Type B pancreatic cell (in vitro differentiated cells): ENCODE measurements at places on chromosomes 5 and 9.

- H3K36me3 ChIP-seq, result peaks cover 4% of the 10 kb centered on the region
- H3K4me1 ChIP-seq, result peaks cover 12% of the 10 kb centered on the region
- no peak overlapping the region for H3K4me3 ChIP-seq
- H3K27ac ChIP-seq, result no peak overlapping the region
Measured at GRCh38 chr5:104353371-104353770, 790.8 kb upstream of the NUDT12 start.

- H3K27ac ChIP-seq, result no peak overlapping the region
- no peak overlapping the region for H3K4me3 ChIP-seq
- DNase-seq, result no peak
- no peaks in the 10 kb centered on the region for H3K4me1 ChIP-seq
- H3K36me3 ChIP-seq, result no peaks in the 10 kb centered on the region
Measured at GRCh38 chr9:124345751-124346281, 69.4 kb downstream of the PSMB7 start.

- no peak overlapping the region for H3K4me3 ChIP-seq
- no peak overlapping the region for H3K27ac ChIP-seq
- peaks cover 4% of the 10 kb centered on the region for H3K4me1 ChIP-seq
Measured at GRCh38 chr5:157469687-157470086, 9.7 kb downstream of the NIPAL4 start.

DNA sequence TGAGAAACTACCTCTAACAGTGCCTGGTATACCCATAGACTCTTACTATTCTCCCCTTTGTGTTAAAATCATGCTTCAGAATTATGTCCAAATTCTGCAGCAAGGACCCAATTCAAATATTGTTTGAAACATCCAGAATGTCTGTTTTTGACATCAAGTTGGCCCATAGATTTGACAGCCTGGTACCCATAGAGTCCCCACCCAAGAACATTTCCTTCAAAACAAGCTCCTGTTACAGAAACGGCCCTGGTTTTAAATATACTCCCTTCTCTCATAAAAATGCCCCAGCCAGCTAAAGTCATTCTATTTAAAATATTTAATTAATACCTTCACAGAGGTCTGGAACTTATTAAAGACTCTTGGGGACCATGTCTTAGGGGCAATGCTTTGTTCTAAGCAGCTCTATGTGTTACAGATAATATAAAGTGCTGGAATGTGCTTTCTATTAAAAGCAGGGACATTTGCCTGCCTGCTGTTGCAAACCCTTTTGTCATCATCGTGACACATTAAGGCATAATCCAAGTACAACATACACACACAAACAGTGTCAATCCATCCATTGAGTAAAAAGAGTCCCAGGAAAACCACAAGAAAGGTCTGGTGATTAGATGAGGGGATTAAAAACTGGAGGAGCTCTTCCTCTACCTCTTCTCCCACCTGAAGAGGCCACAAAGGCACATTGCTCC lies 321.7 kb downstream of the MLLT3 start:
- H3K4me1 ChIP-seq, result peaks cover 12% of the 10 kb centered on the region
- H3K36me3 ChIP-seq, result no peaks in the 10 kb centered on the region
- DNase-seq, result no peak
- H3K27me3 ChIP-seq, result no peaks in the 10 kb centered on the region

- no peak overlapping the region for H3K27ac ChIP-seq
- no peaks in the 10 kb centered on the region for H3K36me3 ChIP-seq
- DNase-seq, result no peak
- no peak overlapping the region for H3K4me3 ChIP-seq
- no peaks in the 10 kb centered on the region for H3K27me3 ChIP-seq
Measured at GRCh38 chr5:8944005-8944404, 601.9 kb downstream of the SEMA5A start.

DNA sequence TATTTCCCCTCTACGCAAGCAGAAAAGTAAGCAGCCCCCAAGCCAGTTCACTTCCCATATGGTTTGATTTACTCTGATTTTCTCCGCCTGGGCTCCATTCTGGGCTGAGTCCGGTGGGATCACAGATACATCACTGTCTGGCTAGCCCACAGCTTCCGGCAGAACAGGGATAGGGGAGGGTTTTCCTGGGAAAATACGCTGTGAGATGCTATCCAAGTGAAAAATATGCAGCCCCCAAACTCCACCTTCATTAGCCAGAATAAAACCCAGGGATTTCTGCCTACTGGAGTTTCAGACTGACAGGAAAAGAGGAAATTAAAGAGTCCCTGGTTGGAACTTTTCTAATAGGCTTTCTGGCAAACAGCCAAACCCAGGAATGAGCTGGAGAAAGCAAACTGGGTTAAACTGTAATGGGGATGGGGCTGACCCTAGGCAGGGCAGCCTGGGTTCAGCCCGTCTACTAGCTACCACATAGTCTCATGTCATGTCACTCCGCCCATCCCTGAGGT lies 16.9 kb upstream of the NIPAL4 start:
- H3K4me3 ChIP-seq, result peak overlapping the region; percentile 67
- peaks cover 22% of the 10 kb centered on the region for H3K4me1 ChIP-seq
- no peak for DNase-seq
- H3K36me3 ChIP-seq, result peaks cover 4% of the 10 kb centered on the region

GRCh38 chr9:97053717-97054116 lies 14.8 kb upstream of the CTSV start:
- peaks cover 12% of the 10 kb centered on the region for H3K4me1 ChIP-seq
- no peak for DNase-seq
- H3K27ac ChIP-seq, result no peak overlapping the region
- H3K36me3 ChIP-seq, result no peaks in the 10 kb centered on the region

GRCh38 chr5:74173241-74173640 lies 467.3 kb downstream of the ENC1 start:
- no peak for DNase-seq
- peaks cover 18% of the 10 kb centered on the region for H3K4me1 ChIP-seq
- H3K27me3 ChIP-seq, result no peaks in the 10 kb centered on the region

DNA sequence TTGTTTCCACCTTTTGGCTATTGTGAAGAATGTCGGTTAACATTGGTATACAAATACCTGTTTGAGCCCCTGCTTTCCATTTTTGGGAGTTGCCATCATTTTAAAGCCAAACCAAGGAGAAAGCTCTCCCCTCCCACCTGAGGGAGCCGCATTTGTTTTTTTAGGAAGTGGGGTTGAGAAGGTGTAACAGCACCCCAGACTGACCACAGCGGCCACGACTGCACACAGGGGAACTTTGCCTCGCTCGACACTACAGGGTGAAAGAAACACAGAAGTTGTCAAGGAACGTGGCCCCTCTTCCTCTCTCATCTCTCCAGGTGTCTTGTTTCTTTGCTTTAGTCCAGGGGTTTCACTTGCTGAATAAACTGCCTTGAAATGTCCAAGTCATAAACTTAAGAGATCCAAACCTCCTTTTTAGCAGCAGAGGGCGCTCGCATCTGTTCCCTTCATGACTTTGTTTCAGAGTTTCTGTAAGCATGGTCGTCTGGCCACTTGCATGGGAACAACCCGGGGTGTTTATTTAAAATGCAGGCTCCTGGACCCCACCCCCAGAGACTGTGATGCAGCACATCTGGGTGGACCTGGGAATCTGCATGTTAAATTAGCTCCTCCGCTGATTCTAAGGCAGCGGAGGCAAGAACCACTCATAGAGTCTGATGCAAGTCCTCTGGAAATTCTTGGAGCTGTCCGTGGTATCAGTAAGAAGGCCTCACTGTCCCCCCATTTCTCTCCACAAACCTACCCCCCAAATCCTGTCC lies 2.1 kb upstream of the TTLL11 start:
- H3K27me3 ChIP-seq, result peaks cover 40% of the 10 kb centered on the region
- H3K4me1 ChIP-seq, result peaks cover 24% of the 10 kb centered on the region
- H3K4me3 ChIP-seq, result peak overlapping the region; percentile 67
- no peak overlapping the region for H3K27ac ChIP-seq

- H3K36me3 ChIP-seq, result peaks cover 12% of the 10 kb centered on the region
- no peaks in the 10 kb centered on the region for H3K27me3 ChIP-seq
- peaks cover 10% of the 10 kb centered on the region for H3K4me1 ChIP-seq
- H3K27ac ChIP-seq, result peak overlapping the region; percentile 79
Measured at GRCh38 chr5:119453040-119453373, 710 bp downstream of the HSD17B4 start.

DNA sequence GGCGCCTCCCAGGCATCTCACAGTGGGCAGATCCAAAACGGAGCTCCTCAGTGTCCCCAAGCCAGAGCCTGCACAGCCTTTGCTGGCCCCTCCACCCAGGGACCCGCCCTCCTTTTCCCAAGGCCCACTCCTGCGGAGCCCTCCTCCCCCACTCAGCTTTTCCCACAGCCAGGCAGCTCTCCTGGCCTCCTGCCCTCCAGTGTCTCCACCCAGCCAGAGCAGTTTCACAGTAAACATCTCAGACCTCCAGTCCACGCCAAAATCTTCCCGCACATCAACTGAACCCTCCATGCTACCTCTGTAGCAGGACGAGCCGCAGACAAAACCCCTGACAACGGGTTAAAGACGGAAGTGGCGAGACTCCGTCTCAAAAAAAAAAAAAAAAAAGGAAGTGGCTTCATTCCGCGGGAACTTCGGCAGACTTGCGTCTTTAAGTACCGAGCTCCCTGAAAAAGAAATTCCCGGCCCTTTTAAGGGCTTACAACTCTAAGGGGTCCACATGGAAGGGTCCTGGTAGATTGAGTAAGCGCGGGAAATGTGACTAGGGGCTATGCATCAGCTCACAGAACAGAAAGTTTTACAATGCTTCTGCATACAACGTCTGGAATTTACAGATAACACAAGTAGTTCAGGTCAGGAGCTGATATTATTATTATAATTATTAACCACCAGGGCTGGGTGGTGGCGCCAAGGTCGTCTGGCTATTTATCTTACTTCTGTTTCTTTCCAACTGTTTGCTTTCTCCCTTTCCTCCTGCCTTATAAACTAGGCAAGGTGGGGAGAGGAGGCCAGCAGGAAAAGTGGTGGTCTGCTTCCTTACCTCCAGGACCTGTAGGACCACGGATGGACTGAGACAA lies 11.4 kb upstream of the GRIN1 start:
- H3K4me3 ChIP-seq, result peak overlapping the region; percentile 91
- no peak for DNase-seq
- H3K27ac ChIP-seq, result peak overlapping the region; percentile 86

- H3K27me3 ChIP-seq, result peaks cover 5% of the 10 kb centered on the region
- DNase-seq, result no peak
- H3K4me3 ChIP-seq, result no peak overlapping the region
- no peak overlapping the region for H3K27ac ChIP-seq
- H3K36me3 ChIP-seq, result no peaks in the 10 kb centered on the region
- no peaks in the 10 kb centered on the region for H3K4me1 ChIP-seq
Measured at GRCh38 chr5:132110930-132111329, 37.3 kb downstream of the CSF2 start.

GRCh38 chr5:68370196-68370595 lies 154.6 kb downstream of the PIK3R1 start:
- no peak overlapping the region for H3K4me3 ChIP-seq
- no peak for DNase-seq
- H3K27ac ChIP-seq, result no peak overlapping the region
- H3K27me3 ChIP-seq, result peaks cover 3% of the 10 kb centered on the region

DNA sequence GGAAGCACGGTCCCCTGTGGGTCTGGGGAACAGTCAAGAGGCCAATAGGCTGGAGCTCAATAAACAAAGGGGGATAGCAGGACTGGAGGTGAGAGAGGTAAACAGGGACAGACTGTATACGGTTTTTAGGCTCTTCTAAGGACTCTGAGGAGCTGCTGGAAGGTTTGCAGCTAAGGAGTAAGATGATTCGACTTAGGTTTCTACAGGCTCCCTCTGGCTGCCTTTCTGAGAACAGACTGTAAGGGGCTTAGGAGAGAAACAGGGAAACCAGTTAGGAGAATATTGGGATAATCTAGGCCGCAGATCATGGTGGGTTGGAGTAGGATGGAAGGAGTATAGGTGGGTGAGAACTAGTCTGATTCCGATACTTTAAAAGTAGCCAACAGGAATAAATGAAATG lies 10.4 kb downstream of the CDK5RAP2 start:
- no peak overlapping the region for H3K27ac ChIP-seq
- no peak overlapping the region for H3K4me3 ChIP-seq
- H3K4me1 ChIP-seq, result peaks cover 12% of the 10 kb centered on the region
- H3K36me3 ChIP-seq, result peaks cover 39% of the 10 kb centered on the region

DNA sequence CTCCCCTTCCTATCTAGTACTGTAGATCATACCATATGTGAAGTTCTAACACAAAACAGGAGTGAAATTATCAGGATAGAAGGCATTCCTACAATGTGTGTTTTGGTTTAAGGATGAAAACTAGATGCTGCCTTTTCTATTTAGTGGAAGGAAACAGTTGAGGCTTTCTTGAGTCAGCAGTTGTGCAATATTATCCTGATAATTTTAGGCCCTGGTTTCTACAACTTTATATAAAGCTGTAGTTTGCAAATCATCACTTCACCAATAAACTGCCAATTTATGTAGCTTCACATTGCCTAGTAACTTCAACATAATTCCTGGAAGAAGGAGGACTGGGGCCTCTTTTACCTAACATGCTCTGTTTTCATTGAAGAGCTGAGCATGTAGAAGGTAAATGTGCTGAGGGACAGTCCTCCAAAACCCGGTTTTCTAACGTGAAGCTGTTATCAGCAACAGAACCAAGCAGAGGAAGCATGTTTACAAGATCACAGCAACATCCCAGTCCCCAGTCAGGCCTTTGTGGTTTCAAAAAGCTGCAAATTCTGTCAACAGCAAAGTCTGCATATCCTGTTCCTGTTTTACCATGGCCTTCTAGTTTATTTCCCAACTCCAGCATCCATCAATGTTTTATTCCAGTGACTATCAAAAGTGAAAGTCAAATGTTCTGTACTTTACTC lies 513.4 kb upstream of the MEF2C start:
- H3K4me3 ChIP-seq, result no peak overlapping the region
- H3K27ac ChIP-seq, result no peak overlapping the region
- no peak for DNase-seq
- no peaks in the 10 kb centered on the region for H3K36me3 ChIP-seq
- no peaks in the 10 kb centered on the region for H3K4me1 ChIP-seq

DNA sequence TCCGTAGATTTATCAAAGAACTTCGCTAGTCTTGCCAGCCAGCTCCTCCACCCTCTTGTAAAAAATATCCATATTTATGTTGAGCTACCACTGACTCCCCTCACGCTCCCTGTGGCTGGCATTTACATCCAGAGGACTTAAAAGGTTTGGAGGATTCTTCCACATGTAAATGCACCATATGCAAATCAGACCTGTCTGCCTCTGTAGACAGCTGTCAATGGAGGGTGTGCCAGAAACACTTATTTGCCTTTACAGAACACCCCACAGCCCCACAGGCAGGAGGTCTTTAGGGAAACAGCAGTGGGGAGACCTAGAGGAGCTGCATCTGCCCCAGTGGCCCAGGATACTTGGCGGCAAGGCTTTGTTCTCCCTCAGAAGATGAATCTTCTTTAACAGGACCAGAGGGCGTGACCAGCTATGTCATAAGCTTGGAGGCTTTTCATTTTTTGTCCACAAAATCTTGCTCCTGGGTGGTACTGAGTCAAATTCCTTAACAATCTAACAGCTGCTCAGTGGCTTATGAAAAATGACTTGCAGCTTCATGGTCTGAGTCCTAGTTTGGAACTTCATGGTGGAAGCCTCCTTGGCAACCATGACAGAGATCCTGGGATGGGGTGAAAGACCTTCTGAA lies 535.8 kb downstream of the EBF1 start:
- H3K27me3 ChIP-seq, result no peaks in the 10 kb centered on the region
- peaks cover 4% of the 10 kb centered on the region for H3K4me1 ChIP-seq
- no peaks in the 10 kb centered on the region for H3K36me3 ChIP-seq
- no peak for DNase-seq

- H3K4me3 ChIP-seq, result no peak overlapping the region
- peaks cover 12% of the 10 kb centered on the region for H3K36me3 ChIP-seq
- H3K4me1 ChIP-seq, result peaks cover 15% of the 10 kb centered on the region
- H3K27ac ChIP-seq, result no peak overlapping the region
Measured at GRCh38 chr5:131541071-131541470, 94.0 kb downstream of the RAPGEF6 start.

GRCh38 chr5:178086266-178086665 lies 27.1 kb upstream of the N4BP3 start:
- H3K27me3 ChIP-seq, result peaks cover 7% of the 10 kb centered on the region
- H3K36me3 ChIP-seq, result no peaks in the 10 kb centered on the region
- no peak overlapping the region for H3K27ac ChIP-seq
- no peak for DNase-seq
- H3K4me1 ChIP-seq, result peaks cover 9% of the 10 kb centered on the region
